ENCODE measurements at places on chromosomes 1 and 21. TPM values are rescaled to one million over a fixed set of nuclear protein-coding genes. Genes with fewer than 3 reads are reported as not detected.

DNA sequence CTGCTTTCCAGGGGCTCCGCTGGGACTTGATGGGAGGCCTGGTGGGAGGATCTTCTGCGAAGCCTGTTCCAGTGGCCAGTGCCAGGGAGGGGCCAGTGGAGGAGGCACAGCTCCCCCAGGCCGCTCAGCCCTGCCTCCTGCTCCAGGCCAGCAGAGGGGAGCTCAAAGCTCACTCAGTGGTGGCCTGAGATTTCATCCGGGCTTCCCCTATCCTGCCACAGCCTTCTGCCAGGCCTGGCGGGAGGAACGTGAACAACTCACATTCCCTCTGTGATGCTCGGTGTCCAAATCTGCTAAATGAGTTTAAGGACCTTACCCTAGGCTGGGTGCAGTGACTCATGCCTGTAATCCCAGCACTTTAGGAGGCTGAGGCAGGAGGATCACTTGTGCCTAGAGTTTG lies 3.3 kb downstream of the CLCNKB start:
- no peaks in the 10 kb centered on the region for H3K4me1 ChIP-seq
- H3K27ac ChIP-seq = no peak overlapping the region
- no peak for DNase-seq
- no peaks in the 10 kb centered on the region for H3K36me3 ChIP-seq

DNA sequence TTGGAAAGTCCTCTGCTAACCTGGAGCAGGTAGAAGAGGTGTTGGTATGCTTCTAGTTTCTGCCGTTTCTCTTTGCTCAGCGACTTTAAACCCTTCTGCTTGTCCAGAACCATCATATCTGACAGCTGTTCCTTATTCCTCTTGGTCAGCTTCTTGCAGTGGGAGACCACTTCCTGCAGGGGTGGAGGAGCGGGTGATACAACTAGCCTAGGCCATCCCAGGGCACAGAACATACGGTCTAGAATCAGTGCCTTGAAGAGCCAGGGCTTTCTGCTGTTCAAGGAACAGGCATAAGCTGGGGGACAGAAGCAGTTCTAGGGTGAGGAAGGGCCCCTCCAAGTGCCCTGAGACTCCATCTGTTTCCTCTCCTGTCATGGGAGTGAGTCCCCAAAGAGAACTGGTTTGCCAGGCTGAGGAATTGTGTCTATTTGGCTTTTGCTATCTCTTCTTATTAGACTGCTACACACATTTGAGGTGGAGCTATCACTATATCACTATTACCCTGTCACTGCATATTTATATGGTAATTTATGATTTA lies 32.5 kb downstream of the IQGAP3 start:
- peaks cover 40% of the 10 kb centered on the region for H3K36me3 ChIP-seq

- no peaks in the 10 kb centered on the region for H3K36me3 ChIP-seq
- no peaks in the 10 kb centered on the region for H3K4me1 ChIP-seq
- peaks cover 41% of the 10 kb centered on the region for H3K27me3 ChIP-seq
- DNase-seq = no peak
These were observed 2.5 kb downstream of the PRKCZ start for GRCh38 chr1:2052756-2053155.

Gene CFAP45
- 1.5 TPM for total RNA-seq

DNA sequence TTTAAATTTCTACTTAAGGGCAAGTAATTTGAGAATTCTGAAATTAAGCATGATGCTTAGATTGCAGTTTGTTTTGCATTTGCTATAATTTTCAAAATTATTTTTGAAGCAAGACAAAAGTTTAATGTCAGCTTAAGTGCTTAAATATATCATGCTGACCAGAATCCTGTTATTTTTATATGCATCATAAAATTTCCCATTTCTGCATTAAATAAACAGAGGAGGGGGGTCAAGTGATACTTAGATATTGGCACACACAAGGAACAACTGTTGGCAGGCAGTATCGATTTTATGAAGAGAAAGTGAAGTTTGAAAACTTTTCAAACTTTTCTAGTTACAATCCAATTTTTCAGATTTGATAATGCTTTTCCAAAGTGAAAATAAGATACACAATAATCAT lies 61.0 kb downstream of the MIER1 start:
- peaks cover 60% of the 10 kb centered on the region for H3K36me3 ChIP-seq
- H3K27me3 ChIP-seq = no peaks in the 10 kb centered on the region
- no peak overlapping the region for H3K27ac ChIP-seq
- no peak for DNase-seq
- H3K4me1 ChIP-seq = peaks cover 8% of the 10 kb centered on the region
- H3K4me3 ChIP-seq = no peak overlapping the region

DNA sequence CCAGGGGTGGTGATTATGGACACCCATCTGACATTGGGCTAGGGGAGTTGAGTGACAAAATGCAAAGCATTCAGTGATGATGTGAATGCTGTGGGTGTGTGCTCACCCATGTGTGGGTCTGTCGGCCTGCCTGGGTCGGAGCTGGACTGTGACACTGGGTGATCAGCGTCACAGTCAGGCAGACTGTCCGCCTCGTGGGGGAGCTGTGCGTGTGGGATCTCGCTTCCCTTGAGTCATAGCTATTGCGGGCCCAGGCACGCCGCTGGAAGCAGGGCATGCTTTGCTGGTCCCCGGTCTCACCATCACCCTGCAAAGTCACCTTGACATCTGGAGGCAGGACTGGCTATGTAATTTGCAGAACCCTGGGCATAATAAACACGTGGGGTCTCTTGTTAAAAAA lies 156.9 kb upstream of the IGSF21 start:
- no peaks in the 10 kb centered on the region for H3K4me1 ChIP-seq
- no peak overlapping the region for H3K27ac ChIP-seq
- no peaks in the 10 kb centered on the region for H3K36me3 ChIP-seq
- DNase-seq = no peak

DNA sequence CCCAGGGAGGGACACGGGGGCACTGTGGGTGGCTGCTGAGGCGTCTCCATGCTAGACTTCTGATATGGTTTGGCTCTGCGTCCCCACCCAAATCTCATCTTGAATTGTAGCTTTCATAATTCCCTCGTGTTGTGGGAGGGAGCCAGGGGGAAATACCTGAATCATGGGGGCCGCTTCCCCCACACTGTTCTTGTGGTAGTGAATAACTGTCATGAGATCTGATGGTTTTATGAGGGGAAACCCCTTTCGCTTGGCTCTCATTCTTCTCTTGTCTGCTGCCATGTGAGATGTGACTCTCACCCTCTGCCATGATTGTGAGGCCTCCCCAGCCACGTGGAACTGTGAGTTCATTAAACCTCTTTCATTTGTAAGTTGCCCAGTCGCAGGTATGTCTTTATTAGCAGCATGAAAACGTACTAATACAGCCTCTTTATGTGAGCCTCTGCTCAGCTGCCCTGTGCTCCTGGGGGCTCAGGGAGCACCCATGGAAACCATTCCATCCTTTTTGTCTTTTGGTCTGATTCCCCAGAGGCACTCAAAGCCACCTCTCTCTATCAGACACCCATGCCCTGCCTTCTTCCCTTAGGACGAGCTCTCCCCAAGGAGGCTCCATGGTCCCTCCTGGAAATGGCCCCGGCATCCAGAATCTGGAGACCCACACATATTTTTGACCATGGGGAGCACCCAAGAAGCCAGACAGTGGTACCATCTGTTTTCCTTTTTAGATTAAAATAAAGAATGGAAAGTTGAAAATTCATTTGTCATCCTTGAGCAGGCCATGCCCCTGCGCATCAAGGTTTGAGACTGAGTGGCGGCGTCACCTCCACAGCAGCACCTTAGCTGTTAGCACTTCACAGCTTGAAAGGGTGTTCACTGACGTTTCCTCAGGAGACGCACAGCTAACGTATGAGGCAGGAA lies 65.9 kb upstream of the FAM20B start:
- H3K4me3 ChIP-seq = no peak overlapping the region
- no peaks in the 10 kb centered on the region for H3K36me3 ChIP-seq
- no peaks in the 10 kb centered on the region for H3K4me1 ChIP-seq
- H3K27me3 ChIP-seq = no peaks in the 10 kb centered on the region

DNA sequence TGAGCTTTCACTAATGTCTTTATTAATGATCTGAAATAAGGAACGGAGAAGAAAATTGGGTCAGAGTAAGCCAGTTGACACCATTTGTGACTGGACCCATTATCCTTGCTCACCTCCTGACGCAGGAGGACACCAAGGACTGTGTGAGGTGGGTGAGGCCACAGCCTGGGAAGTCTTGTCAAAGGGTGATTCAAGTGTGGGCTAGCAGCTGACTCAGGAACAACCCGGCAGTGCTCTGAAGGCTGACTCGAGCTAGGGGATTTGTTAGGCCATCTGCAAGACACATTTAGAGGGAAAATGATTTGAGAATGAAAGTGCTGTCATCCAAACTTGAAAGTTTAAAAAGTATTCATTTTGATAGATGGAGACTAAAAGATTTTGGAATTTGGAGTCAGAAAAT lies 21.2 kb downstream of the PRRX1 start:
- H3K27ac ChIP-seq = no peak overlapping the region
- H3K4me3 ChIP-seq = no peak overlapping the region
- H3K4me1 ChIP-seq = no peaks in the 10 kb centered on the region

Gene UQCRHL
- total RNA-seq = 4.1 TPM

DNA sequence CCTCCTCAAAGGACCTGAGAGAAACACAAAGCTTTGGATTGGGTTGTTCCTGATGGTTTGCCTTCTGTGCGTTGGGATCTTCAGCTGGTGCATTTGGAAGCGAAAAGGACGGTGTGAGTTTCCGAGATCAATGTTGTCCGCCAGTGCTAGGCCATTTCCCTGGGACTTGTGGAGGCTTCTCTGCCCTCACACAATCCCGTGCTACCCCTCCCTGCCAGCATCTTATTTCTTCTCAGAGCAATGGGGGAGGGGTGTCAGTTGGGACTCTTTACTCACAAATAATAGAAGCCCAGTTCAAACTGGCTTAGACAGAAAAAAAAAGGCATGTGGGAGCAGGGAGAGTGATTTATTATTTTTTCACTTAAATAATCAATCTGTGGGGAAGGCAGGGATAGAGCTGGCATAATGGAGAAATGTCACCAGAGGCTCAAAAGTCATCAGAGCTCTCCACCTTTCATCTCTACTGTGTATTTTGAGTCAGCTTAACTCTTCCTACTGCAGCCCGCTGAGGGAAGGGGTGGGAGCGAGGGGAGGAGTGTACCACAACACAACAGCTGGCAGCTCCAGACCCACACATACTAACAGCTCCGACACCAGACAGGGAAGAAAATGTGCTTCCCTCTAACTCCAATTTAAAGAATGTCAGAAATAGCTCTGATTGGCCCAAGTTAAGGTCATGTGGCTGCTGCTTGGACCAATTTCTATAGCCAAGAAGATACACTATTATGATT lies 22.4 kb downstream of the LY9 start:
- H3K27me3 ChIP-seq = no peaks in the 10 kb centered on the region
- H3K4me3 ChIP-seq = no peak overlapping the region
- H3K27ac ChIP-seq = no peak overlapping the region
- no peaks in the 10 kb centered on the region for H3K36me3 ChIP-seq
- no peaks in the 10 kb centered on the region for H3K4me1 ChIP-seq

- H3K27me3 ChIP-seq = no peaks in the 10 kb centered on the region
- peak; percentile 65 for DNase-seq
- no peak overlapping the region for H3K4me3 ChIP-seq
- no peaks in the 10 kb centered on the region for H3K4me1 ChIP-seq
- no peak overlapping the region for H3K27ac ChIP-seq
These were observed 3.8 kb upstream of the RGSL1 start for GRCh38 chr1:182446033-182446669.

GRCh38 chr1:25562101-25562927 lies 18.9 kb downstream of the LDLRAP1 start:
- H3K36me3 ChIP-seq = no peaks in the 10 kb centered on the region
- no peaks in the 10 kb centered on the region for H3K27me3 ChIP-seq
- no peak overlapping the region for H3K27ac ChIP-seq
- no peak overlapping the region for H3K4me3 ChIP-seq
- no peak for DNase-seq
- H3K4me1 ChIP-seq = peaks cover 2% of the 10 kb centered on the region

DNA sequence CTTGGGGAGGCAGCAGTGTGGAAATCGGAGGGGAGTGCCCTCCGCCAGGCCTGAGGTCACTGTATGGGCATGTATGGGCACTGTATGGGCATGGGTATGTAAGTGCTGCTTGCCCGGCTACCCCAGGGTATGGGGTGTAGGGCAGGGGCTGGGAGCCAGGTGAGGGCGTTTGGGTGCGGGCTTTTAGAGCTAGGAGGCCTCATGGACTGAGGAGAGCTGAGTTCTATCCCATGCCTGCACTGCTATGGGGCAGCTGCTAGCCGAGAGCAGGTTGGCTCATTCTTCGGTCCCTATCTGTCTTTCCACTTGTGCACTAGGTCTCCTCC lies 5.3 kb downstream of the PKLR start:
- peaks cover 22% of the 10 kb centered on the region for H3K27me3 ChIP-seq
- no peak overlapping the region for H3K27ac ChIP-seq
- H3K4me3 ChIP-seq = no peak overlapping the region
- DNase-seq = no peak

Gene ZNF670
- 6.5 TPM for total RNA-seq

- H3K4me1 ChIP-seq = peaks cover 18% of the 10 kb centered on the region
- DNase-seq = no peak
- H3K27ac ChIP-seq = peak overlapping the region; percentile 58
- H3K36me3 ChIP-seq = peaks cover 25% of the 10 kb centered on the region
- H3K4me3 ChIP-seq = no peak overlapping the region
- no peaks in the 10 kb centered on the region for H3K27me3 ChIP-seq
These were observed 14.3 kb downstream of the LRRC41 start for GRCh38 chr1:46289134-46289494.

DNA sequence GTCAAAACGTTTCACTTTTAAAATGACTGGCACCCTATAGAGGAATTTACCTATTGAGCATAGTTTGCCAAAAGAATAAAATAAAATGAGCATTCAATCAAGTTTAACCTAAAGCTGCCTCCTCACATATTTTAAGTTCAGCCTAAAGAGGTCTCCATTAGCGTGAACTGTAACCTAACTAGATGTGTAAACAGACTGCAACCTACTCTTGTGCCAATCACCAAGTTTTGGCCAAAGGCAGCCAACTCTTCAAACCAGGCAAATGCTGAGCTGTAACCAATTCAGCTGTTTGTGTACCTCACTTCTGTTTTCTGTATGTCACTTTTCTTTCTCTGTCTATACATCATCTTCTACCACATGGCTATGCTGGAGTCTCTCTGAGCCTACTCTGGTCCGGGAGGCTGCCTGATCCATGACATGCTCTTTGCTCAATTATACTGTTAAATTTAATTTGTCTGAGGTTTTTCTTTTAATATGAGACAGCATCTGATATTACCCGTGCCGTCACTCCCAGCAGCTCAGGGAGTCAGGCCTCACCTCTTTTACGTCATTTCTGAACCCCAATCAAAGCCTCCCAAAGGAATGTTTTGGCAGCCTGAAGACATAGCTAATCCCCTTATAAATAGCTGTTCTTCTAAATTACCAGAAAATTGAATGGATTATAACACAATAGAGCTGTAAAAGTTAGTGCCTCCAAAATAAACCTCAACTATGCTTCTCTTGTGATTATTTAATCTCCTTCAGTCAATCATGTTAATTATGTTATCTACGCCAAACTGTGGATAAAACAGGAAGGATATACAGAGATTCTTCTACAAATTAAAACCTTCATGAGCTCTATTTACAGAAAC lies 81.0 kb upstream of the NR5A2 start:
- H3K27ac ChIP-seq = no peak overlapping the region
- H3K4me3 ChIP-seq = no peak overlapping the region
